Omental fat pad (tissue), 4 donors: ENCODE measurements at places on chromosomes 12 and 14.

DNA sequence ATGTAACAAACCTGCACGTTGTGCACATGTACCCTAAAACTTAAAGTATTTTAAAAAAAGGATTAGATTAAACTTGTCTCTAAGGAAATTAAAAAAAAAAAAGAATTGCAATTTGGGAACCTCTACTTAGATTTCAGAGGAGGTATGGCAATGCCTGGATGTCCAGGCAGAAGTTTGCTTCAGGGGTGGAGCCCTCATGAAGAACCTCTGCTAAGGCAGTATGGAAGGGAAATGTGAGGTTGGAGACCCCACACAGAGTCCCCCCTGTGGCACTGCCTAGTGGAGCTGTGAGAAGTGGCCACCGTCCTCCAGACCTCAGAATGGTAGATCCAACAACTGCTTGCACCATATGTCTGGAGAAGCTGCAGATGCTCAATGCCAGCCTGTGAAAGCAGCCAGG lies 279.6 kb upstream of the CCDC196 start:
- no peak for DNase-seq

DNA sequence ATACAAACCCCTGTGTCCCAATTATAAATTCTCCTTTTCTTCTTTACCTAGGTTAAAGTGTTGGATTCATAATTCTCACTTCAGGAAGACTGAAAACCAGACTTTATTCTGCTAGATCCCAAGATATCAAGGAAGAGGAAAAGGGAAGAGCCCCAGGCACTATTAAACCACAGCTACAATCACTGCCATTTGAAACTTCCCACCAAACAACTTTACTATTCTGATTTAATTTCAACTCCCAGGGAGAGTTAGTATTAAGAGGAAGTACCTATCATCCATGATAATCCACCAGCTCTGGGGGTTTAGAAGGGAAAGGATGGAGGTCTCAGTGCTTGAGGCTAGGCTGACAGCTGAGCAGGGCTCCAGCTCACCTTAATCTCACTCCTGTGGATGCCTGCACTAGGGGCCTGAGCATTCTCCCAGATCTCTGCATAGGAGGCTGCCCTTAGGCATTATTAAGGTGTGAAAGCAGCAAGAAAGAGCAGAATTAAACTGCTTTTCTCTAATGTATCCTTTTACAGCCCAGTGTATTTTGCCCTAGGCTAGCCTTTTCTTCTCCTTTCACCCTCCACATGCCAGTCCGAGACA lies 52.9 kb downstream of the MYF5 start:
- DNase-seq: no peak

- no peak for DNase-seq
Observed at GRCh38 chr14:95206534-95206933, 49.2 kb upstream of the DICER1 start.

- DNase-seq: no peak
Observed at GRCh38 chr14:33521192-33521591, 429.7 kb downstream of the EGLN3 start.

GRCh38 chr12:104618691-104619090 lies 161.9 kb downstream of the CHST11 start:
- DNase-seq: no peak
